Breast epithelium (tissue), 4 donors: ENCODE measurements at places on chromosomes 11 and 22. TPM values are rescaled to one million over a fixed set of nuclear protein-coding genes. Genes with fewer than 3 reads are reported as not detected.

MYBPC3 gene
- total RNA-seq, result not detected

OR52E8 gene
- total RNA-seq, result not detected

SLN gene
- not detected for total RNA-seq

DDX25 gene
- 0.29 TPM for total RNA-seq

- H3K4me3 ChIP-seq, result no peak overlapping the region
- H3K27ac ChIP-seq, result no peak overlapping the region
- no peaks in the 10 kb centered on the region for H3K4me1 ChIP-seq
- H3K36me3 ChIP-seq, result no peaks in the 10 kb centered on the region
These were observed 6.0 kb upstream of the OMP start for GRCh38 chr11:77096591-77097019.

DNA sequence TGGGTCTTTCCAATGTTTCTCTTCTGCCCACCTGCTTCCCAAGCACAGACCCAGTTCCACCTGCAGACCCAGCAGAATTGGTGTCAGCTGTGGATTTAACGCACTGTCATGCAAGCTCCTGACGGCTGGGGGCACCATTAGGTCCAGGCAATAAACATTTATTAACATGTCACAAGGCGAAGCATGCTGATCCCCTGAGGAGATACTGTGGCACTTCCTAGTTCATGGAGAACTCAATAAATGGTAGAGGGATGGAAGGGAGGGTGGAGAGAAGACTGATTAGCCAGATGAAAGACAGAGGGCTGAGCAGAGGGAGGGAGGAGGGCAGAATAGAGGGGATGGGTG, 68.3 kb upstream of the TSPAN18 start:
- DNase-seq, result no peak
- no peaks in the 10 kb centered on the region for H3K36me3 ChIP-seq
- H3K4me1 ChIP-seq, result no peaks in the 10 kb centered on the region
- H3K27ac ChIP-seq, result no peak overlapping the region

DNA sequence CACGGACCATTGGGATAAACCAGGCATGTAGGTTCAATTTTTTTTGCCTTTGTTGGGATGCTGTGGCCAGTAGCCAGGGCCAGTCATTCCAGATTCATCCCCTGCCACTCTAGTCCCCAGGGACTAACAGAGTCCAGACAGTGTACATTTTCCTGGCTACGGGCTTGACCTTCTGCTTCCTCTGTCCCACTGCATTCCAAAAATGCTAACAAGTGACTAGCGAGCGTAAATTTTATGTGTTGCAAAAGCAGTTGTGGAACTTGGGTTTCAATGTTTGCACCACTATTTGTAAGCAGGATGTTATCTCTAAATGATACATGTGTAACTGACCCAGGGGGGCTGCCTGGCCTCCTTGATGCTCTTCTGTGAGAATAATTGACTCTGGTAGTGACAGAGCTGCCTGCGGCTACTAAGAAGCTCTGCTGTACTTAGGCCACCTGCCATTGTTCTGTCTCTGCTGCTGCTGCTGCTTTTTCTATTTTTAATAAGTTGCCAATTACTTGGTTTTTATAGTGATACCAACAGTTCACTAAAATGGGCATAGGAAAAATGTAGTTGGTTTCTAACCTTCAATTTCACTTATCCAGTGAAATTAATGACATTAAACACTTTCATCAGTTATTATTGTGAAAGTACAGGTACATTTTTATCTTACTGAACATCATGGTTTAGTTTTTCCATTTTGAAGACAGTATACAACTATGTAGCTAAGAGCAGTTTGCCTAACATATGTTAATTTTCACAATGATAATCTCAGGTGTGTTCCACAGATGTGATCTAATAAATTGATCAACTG, 26.8 kb downstream of the TNRC6B start:
- H3K36me3 ChIP-seq, result no peaks in the 10 kb centered on the region
- peaks cover 16% of the 10 kb centered on the region for H3K4me1 ChIP-seq
- no peaks in the 10 kb centered on the region for H3K27me3 ChIP-seq
- DNase-seq, result no peak

- H3K27ac ChIP-seq, result no peak overlapping the region
- no peaks in the 10 kb centered on the region for H3K4me1 ChIP-seq
- no peaks in the 10 kb centered on the region for H3K27me3 ChIP-seq
- no peak for DNase-seq
These were observed 76.8 kb upstream of the CREB3L1 start for GRCh38 chr11:46200537-46201281.

DNA sequence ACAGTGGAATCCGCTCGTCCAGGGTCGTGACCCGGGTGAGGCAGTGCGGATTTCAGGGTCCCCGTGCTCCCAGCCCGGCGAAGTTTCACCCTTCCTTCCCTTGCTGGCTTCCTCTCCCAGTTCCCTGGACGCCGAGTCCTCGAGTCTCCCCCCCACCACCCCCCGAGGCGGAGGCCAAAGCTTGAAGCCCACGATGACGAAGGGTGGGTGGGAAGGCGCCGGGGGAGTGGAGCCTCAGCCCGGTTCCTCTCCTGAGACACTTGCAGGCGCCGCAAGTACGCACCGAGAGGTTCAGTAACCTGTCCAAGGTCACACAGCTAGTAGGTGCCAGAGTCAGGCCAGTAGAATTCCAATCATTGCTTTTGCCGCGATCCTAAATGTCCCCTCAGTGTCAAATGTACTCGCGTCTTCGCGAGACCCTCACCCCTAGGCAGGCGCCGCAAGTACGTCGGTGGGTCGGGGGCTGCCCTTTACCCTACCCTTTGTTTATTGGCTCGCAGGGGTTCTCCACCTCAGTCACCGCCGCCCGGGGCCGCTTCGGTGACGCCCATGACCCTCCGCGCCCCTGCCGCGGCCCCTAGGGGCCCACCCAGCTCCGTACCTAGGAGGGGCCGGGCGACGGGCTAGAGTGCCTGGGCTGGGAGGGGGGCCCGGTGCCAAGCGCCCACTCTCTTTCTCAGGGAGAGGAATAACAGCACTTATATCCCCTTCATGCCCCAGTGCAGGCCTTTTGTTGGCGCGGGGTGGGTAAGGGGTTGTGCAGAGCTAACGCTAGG, 5.7 kb upstream of the CHRM1 start:
- H3K4me1 ChIP-seq, result no peaks in the 10 kb centered on the region
- peak; percentile 31 for DNase-seq
- peak overlapping the region; percentile 31 for H3K4me3 ChIP-seq

DNA sequence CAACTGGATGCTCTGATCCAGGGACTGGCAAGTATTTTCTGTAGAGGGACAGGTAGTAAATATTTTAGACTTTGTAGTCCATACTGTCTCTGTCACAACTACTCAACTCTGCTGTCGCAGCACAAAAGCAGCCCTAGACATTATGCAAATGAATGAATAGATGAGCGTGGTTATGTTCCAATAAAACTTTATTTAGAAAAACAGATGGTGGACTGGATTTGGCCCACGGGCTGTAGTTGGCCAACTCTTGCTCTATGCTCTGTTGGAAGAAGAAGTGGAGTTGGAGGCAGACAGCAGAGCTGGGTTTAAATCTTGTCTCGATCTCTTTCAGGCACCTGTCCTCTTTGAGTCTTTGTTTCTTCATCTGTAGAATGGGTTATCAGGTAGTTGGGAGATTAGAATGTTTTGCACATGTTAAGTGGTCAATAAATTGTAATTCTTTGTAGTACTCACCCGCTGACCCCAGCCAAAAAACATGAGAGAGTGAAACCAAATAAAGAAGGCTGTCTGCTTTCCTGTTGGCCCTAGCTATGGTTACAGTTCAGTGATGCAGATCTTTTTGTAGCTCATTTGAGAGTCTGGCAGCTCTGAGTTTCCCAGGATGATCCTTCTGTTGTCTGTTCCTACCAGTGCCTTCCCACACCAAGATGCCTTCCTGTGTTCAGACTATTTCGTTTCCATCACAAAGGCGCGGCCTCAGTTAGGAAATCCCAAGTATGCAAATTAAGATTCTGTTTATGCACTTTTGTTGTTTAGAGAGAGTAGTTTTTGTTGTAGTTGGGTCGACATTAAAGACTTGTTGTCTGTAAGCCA, 198.1 kb upstream of the SEZ6L start:
- no peaks in the 10 kb centered on the region for H3K36me3 ChIP-seq
- H3K27me3 ChIP-seq, result no peaks in the 10 kb centered on the region
- no peak overlapping the region for H3K27ac ChIP-seq

DNA sequence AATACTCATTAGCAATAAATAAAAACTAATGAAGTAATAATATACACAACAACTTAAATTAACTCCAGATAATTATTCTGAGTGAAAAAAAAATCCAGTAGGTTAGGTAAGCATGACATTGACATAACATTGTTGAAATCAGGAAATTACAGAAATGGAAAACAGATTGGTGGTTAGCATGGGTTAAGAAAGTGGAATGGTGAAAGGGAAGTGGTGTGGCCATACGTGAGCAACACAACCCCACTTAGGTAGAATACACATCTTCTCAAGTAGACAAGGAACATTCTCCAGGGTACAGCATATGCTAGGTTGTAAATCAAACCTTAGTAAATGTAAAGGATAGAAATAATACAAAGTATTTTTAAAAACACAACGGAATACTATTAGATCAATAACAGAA, 30.2 kb upstream of the CLTCL1 start:
- H3K4me1 ChIP-seq, result no peaks in the 10 kb centered on the region
- H3K36me3 ChIP-seq, result no peaks in the 10 kb centered on the region
- no peaks in the 10 kb centered on the region for H3K27me3 ChIP-seq
- DNase-seq, result no peak

DNA sequence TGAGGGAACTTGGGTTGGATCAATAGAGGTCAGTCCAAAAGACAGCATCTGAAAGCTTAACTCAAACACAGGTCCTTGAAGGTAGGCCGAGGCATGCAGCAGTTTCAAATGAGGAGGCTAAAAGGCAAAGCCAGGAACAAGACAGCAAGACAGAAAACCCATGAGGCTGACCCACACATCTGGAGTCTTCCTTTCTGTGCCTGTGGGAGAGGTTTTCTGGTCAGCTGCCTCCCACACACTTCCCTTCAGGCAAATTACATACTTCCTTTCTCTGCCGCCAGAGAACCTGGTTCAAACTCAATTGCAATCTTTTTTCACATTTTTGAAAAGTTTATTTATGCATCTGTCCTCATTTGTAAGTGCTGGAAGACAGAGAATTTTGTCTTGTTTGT, 29.8 kb upstream of the CRTAM start:
- no peaks in the 10 kb centered on the region for H3K27me3 ChIP-seq
- no peak for DNase-seq
- no peak overlapping the region for H3K4me3 ChIP-seq
- peak overlapping the region; percentile 89 for H3K27ac ChIP-seq
- no peaks in the 10 kb centered on the region for H3K4me1 ChIP-seq
